Activated T-helper 9 cell treated with anti-CD3 and anti-CD28 coated beads, Interleukin-2, amount 50 U/mL, for 16 hours (primary cell): ENCODE measurements at places on chromosomes 6 and 20.

GRCh38 chr6:134510142-134510541 is 192.2 kb upstream of the SGK1 start:
- DNase-seq: no peak

DNA sequence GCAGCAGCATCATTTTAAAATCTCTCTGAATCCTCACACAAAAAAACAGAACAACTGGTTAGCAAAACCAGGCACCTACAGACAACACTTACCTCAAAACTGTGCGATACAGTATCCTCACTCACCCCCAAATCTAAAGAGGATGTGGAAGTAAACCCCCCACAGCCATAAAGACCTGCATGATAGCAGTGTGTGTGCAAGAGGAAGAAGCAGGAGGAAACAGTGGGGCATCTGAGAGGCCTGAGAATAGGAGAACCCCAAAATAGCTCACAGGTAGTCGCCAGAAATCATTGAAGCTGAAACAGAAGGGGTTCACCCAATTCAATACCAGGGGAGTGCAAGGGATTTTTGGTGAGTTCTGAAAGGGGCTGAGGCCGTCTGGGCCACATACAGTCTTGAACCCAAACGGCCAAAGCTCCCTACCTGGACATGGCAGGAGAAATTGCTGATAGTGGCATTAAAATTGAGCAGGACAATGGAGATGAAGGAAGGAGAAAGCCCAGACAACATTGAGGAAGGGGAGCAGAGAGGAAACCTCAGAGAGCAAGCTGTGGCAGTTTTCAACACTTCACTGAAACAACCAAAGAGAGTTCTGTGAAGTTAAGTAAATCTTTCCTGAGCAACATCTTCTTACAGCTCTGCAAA is 129.7 kb downstream of the FIG4 start:
- DNase-seq: no peak

DNA sequence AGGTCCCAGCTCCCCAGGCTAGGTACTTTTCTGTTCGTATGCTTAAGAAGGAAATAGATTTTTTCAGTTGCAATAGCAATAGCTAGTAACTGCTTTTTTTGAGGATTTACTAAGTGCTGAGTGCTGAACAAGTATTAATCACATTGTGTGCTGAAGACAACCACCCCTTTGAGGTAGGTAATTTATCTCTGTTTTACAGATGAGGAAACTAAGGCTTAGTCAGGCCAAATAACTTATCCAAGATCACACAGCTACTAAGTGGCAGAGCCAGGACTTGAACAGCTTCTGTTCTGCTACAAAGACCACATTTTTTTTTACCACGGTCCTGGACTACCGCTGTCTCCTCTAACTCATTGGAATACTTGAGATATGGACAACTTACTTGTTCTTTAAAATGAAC is 39.8 kb downstream of the LRRN4 start:
- no peak for DNase-seq

DNA sequence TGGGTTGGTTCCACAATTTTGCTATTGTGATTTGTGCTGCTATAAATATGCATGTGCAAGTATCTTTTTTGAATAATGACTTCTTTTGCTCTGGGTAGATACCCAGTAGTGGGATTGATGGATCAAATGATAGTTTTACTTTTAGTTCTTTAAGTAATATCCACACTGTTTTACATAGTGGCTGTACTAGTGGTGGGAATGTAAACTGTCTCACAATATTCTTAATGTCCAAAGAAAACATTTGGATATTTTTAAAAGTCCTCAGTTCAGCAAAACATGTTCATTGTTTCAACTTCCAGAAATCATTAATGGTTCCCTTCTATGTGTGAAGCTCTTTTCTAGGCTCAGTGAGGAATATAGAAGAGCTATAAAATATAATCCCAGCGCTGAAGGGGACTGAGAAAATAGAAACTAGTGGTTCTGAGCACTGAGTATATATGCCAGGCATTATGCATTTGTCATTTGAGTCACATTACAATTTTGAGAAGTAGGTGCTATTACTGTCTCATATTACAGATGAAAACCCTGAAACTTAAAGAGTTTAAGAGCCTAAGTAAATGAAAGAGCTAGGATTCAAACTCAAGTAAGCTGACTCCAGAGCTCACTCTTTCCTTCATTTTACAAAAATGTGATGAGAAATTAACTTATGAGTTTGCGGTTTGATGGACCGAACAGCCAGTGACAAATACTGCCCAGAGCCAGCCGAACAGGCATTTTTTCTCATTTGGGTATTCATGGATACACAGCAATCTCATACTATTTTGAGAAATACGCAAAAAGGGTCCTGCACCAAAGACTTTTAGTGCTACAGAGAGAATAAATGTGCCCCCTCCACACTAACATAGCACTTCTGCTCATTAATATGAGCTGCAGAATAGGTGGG is 250.1 kb downstream of the TBX18 start:
- no peak for DNase-seq

GRCh38 chr6:28303570-28303969 is 22.2 kb downstream of the PGBD1 start:
- DNase-seq: no peak

- DNase-seq: no peak
Measured at GRCh38 chr6:6678811-6679210, 90.3 kb downstream of the LY86 start.
